ENCODE measurements at places on chromosomes 5 and 9.

GRCh38 chr9:83410701-83411100 is 127.5 kb downstream of the FRMD3 start:
- DNase-seq, result no peak

DNA sequence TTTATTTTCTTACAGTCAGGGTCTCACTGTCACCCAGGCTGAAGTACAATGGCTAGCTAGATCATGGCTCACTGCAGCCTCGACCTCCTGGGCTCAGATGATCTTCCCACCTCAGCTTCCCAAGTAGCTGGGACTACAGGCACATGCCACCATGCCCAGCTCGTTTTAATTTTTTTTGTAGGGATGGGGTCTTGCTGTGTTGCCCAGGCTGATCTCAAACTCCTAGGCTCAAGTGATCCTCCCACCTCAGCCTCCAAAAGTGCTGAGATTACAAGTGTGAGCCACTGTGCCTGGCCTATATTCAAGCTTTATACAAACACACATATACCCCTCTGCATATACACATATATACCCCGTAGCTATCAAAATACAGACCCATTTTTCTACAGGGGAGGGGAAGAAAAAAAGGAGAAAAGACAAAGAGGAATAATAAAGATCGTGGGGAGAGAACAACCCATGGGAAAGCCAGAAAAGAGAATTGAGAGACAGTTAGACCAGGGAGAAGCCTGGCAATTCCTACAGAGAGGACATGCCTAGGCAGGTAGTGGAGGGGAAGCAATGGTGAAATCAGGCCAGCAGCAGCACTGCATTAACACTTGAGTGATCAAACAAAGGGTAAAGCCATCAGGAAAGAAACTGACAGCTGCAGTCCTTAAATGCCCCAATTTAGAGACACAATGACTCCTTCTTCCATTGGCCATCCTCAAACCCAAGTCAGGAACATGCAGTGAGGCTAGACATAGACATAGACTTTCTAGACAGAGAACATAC is 102.7 kb downstream of the EFNA5 start:
- no peak for DNase-seq

- DNase-seq, result no peak
Observed at GRCh38 chr9:29802454-29802853, 2229.2 kb upstream of the C9orf72 start.

DNA sequence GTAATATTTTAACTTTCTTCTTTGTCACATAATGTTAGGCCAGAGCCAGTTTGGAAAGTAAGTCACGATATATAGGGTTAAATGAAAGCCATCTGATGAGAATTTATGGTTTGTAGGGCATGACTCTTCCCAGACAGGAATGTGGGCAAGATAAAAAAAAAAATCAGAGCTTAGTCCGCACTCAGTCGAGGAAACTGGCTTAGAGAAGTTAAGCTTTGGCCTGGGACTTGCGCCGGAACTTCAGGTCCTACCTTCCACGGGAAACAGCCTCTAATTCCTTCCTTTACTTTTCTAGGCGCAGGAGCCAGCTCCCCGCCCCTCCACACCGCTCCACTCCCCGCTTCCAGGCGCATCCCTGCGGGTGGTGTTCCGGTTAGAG is 475 bp downstream of the DDX31 start:
- no peak for DNase-seq

- DNase-seq, result no peak
Observed at GRCh38 chr5:757346-757930, 27.1 kb downstream of the ZDHHC11B start.

- DNase-seq, result no peak
Observed at GRCh38 chr5:103669615-103670014, 107.0 kb upstream of the NUDT12 start.

- no peak for DNase-seq
Observed at GRCh38 chr9:70531311-70531710, 116.9 kb upstream of the KLF9 start.

- DNase-seq, result no peak
Observed at GRCh38 chr9:90926936-90927335, 125.3 kb downstream of the SYK start.

GRCh38 chr9:85723215-85723614 is 18.5 kb downstream of the AGTPBP1 start:
- DNase-seq, result no peak

DNA sequence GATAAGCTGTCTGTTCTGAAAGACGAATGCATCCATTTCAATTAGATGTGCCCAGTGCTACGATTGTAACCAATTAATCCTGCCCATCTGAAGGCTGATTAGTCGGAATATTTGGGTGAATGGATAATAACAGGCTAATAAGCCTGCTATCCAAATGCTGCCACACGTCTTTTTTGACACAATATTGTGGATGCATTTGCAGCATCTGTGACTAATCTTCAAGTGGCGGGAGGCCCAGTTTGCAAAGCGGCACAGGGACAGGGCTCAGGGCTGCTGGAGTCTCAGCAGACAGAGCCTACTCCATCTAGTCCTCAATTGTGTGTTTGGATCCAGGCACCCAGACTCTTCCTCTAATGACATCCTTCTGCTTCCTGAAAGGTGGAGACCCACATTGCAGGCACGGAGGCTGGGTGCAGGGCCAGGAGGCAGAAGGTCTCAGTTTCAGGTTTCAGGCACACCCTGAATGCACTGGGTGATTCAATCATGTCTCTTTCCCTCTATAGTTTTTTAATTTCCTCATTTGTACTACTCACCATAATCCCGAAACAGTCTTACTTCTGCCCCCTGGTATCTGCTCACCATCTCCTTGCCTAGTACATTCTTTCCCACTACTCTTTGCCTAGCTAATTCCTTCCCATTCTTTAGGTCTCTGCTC is 169.6 kb downstream of the ASTN2 start:
- DNase-seq, result no peak

GRCh38 chr9:7592321-7593316 is 207.0 kb downstream of the DMAC1 start:
- DNase-seq, result no peak

DNA sequence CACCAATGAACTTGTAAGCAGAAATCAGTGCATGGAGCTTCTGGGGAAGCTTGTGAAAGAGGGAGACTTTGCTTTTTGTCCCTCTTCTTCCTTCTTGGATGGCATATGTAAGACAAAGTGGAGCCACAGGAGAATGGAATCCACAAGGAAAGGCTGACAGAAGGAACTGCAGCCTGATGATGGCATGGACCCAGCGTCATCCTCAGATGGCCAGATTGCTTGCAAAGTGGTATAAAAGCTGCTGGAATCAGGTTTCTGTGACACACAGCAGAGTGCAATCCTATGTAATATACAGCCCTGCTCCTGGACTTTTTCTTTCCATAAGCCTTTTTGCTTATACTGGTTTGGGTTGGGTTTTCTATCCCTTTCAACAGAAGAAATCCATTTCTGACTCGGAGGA is 31.4 kb upstream of the SPARC start:
- no peak for DNase-seq

GRCh38 chr5:127696683-127697082 is 6.5 kb upstream of the CCDC192 start:
- no peak for DNase-seq

DNA sequence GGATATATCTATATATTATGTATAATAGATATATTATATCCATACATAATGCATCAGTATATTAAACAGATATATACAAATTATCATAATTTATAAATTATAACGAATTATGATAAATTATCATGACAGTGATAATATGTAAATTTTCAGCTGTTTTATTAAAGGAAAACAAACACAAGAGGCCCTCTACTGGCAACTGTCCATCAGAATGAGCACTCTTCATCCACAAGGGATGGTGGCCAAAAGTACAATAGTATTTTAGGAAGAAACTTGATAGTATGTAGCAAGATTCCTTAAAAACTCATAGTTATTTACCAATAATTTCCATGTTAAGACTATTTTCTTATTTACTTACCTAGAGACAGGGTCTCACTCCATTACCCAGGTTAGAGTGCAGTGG is 113.3 kb upstream of the LPAR1 start:
- DNase-seq, result no peak

DNA sequence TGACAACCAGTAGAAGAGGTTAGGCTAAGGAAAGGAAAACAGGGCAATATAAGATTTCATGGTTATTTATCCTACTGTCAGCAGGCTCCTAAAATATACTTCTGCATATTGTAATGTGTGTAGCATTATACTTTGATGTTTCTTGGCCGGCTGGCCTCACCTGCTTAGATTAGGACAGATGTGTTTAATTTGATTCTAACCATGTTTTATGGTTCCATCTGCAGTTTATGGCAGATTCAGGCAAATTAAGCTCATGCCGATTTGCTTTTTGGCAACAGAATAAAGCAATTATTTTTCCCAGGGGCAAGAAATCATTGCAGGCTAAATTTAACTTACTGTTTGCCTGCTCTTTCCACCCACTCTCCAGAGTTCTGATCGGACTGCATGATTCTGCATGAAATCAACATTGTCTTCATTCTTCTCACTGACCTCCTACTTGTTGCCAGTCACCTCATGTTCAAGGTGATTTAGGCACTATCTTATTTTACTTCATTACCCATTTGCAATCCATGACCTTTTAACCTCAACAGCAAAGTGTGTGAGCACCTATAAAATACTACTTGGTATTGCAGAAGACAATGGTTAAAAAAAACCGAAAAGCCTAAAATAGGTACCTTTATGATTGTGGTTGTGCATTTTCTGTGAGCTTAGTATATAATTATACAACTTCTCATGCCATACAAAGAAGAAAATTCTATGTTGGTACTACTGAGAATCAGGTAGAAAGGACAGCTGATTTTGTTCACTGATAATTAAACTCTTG is 125.2 kb downstream of the EDIL3 start:
- DNase-seq, result no peak

- DNase-seq, result no peak
Observed at GRCh38 chr5:95274011-95274410, 10.9 kb downstream of the MCTP1 start.

- peak; percentile 92 for DNase-seq
Observed at GRCh38 chr9:127159325-127159801, 36.9 kb upstream of the ANGPTL2 start.

DNA sequence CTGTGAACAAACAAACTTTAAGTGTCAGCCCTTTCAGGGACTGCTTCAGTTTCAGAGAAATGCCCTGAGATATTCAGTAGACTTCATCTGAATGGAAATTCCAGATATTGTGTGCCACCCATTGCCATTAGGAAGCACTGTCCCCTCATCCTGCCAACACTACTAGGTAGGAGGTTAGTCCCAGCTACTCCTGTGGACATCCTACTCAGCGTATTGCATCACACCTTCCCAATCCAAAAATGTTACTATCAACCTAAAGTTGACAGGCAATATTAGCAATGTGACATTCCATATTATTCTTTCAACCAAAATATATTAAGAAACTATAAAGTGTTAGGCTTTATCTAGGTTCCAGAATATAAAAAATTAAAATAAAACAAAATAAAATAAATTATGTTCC is 552.0 kb upstream of the ST8SIA4 start:
- no peak for DNase-seq

All from stromal cell of bone marrow (primary cell).